Stimulated activated CD4-positive, alpha-beta T cell treated with anti-CD3 and anti-CD28 coated beads, Interleukin-1b, Interleukin-23, amount 100 ng/mL, for 24 hours (primary cell): ENCODE measurements at places on chromosomes 11 and 22.

DNA sequence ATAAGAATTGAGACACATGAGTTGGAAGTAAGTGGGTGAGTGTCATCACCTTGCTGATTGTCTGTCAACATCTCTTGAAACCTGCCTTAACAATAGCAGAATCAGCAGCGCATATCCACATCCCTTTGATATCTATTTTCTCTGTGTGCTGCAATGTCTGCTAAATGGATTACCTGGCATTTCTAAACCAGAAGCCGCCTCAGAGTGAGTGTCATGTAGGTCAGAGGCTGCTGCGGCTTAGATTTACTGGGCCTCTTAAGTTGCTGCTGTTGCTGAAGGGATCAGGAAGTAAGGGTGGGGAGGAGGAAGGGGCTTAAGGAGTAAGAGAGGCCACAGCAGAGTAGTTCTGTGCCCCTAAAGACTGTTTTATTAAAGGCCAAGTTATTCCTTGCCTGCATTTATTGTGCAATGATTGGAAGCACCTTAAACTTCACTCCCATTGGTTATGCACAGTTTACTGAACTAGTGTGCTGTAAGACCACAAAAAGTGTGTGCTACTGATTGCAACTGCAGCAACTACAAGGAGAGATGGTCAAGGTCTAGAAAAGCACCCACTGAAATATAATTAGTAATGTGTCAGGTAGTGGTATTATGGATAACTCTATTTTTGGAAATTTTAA lies 29.8 kb upstream of the TMEM41B start:
- no peak for DNase-seq

- no peak for DNase-seq
Observed at GRCh38 chr11:128040603-128041002, 546.8 kb downstream of the ETS1 start.

GRCh38 chr22:38081941-38082828 lies 1.8 kb downstream of the SLC16A8 start:
- DNase-seq, result no peak

DNA sequence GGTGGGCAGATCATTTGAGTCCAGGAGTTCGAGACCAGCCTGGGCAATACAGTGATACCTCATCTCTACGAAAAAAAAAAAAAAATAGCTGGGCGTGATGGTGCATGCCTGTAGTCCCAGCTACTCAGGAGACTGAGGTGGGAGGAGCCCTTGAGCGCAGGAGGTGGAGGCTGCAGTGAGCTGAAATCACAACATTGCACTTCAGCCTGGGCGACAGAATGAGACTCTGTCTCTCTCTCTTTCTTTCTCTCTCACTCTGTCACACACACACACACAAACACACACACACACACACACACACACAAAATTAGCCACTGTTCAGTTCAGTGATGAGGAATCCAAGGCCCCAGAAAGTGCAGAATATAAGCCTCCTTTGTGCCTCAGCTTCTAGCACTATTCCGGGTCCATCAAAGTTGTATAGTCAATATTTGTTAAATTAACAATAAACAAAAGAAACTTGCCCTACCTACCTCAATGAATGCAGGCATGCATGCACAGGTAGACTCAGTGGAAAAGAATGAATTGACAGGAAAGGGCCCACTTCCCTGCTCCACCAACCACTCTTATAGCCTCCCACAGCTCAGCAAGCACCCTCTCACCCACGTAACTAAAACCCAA lies 3.9 kb upstream of the SMIM35 start:
- no peak for DNase-seq

DNA sequence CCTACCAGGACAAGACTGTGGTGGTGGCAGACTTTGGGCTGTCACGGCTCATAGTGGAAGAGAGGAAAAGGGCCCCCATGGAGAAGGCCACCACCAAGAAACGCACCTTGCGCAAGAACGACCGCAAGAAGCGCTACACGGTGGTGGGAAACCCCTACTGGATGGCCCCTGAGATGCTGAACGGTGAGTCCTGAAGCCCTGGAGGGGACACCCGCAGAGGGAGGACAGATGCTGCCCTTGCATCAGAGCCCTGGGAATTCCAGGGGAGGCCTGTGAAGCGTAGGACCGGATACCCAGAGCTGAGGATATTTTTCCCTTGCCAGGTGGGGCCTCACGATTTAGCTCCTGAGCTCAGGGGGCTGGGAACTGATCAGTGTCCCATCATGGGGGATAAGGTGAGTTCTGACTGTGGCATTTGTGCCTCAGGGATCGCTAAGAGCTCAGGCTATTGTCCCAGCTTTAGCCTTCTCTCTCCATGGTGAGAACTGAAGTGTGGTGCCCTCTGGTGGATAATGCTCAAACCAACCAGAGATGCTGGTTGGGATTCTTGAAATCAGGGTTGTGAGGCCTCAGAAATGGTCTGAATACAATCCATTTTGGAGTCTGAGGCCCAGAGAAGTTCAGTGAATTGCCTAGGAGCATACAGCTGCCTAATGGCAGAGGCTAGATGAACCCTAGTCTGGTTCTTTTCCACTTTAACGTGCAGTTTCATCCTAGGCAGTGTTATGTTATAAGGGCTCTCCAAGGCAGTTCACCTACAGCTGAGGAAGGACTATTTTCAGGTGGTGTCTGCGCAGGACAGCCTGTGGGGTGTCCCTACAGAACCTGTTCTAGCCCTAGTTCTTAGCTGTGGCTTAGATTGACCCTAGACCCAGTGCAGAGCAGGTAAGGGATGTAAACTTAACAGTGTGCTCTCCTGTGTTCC lies 19.5 kb downstream of the PIK3IP1 start:
- no peak for DNase-seq

- DNase-seq, result no peak
Observed at GRCh38 chr22:35637254-35637653, 11.0 kb upstream of the APOL6 start.

GRCh38 chr11:64409707-64410403 lies 50.9 kb downstream of the RPS6KA4 start:
- no peak for DNase-seq

DNA sequence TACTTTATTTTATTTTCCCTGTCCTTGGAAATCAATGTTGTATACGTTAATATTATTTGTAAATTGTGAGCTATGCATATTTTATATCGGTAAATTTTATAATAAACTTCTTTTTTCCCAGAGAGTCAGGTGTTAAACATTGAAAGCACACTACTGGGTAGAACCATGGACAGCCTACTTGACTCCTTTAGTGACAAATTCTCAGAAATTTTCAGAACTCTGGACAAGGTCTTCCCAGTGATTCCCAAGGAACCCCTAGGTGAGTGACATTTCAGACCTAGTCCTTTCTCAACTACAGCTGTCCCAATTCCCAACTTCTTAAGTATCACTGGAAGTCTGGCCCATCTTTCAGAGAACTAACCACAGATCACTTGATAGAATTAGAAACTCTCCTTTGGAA lies 107.2 kb downstream of the RCN1 start:
- no peak for DNase-seq

DNA sequence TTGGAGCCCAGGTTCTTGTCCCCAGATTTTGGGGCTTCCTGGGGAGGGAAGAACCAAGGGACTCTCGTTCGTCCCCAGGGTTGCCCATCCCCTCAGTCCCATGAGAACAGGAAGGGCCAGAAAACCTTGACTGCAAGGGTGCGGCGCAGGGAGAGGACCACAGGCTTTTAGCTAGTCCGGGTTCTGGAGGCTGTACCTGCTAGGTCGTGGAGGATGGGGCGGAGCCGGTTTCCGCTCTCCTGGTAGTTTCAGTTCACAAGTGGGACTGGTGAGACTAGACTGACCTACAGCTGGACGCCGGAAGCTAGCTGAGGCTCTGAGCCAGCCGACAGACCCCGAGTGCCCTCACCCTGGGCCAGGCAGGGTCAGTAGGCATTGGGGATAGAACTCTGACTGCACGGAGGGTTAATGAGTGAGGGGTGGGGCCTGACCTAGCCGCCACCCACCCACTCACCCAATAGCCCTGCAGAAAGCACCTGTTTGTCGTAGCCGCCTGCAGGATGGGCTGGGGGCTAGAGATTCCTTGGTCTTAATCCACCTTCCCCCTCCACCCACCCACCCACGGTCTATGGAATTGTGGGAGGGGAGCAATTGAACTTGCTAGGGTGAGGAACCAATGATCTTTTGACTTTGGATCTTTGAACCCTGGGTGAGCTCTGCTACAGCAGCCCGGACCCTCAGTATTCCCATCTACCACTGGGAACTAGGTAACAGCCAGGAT lies 1.5 kb downstream of the MAFF start:
- DNase-seq, result no peak

DNA sequence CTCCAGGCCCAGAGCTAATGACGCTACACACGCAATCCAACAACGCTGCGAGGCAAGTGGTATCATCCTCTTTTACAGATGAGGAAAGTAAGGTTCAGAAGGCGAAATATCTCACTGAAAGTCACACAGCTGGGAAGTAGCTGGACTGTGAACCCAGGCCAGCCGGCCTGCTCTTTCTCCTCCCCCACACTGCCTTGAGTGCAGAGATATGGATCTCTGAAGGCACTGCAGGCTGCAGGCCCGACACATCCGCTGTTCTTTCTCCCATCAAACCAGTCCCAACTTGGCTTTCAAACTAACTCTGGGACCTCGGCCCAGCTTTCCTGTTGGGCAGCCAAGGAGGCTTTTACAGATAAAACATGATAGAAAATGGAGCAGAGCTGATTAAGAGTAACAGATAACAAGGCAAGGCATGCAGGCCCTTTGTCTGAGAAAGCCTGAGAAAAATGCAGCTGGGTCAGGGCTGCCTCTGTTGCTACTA lies 64.0 kb upstream of the PTPRJ start:
- no peak for DNase-seq
